ENCODE measurements at places on chromosomes 11 and 22.

GRCh38 chr11:73585834-73586575 is 11.9 kb downstream of the FAM168A start:
- no peak for DNase-seq

DNA sequence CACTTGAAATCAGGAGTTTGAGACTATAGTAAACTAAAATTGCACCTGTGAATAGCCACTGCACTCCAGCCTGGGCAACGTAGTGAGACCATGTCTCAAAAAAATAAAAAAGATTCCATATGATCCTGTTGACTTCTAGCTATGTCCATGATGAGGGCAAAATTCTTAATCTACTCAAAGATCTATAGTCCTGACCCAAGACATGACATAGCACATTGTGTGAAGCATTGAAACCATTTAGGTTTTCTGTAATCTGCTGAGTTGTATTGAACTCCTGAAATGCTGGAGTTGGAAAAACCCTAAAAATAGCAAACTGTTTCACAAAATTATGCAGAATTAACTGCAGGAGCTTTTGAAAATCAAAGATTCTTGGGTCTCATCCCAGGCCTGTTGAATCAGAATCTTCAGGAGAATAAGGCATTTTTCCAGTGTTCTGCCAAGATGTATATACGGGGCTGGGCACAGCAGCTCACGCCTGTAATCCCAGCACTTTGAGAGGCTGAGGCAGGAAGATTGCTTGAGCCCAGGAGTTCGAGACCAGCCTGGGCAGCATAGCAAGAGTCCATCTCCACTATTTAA is 29.8 kb upstream of the LDHA start:
- no peak for DNase-seq

DNA sequence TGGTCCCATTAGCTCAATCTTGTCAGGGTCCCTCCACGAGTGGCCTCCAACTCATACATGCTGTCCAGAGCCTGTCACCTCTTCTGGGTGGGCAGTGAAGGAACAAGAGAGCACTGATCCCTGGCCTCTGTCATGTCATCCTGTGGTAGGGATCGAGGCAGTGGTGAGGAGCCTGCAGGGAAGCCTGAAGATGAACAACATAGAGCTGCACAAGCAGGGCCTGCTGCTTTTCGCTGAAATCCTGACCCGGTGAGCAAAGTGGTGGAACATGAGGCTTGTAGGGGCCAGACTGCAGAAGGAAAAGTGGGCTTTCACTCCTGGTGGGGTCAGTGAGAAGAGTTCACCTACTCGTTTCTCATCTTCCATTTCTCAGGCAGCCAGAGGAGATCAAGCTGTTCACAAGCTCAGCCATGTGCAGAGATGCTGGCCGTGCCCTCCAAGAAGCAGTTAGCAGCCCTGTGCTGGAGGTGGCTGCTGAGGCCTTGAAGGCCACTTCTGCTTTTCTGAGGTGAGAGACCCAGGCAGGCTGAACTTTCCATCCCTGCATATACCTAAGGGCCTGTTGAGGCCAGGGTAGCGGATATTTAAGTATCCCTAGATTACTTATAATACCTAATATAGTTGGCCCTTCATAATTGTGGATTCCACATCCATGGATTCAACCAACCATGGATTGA is 32.9 kb downstream of the MEI1 start:
- DNase-seq = no peak

DNA sequence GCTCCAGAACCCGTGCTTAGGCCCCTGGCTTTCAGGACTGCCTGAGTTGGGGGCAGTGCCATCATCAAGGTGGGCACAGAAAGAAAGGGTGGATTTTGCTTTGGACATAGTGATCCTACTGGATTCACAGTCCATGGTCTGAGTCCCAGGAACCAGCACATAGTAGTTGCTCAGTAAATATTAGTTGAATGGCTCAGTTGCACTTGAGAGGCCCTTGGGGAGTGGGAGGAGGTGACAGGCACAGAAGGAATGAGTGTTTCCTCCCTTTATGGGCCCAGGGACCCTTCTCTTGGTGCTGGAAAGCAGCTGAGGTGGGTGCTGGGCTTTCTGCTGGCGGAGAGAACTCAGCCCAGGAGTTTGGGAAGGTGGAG is 16.6 kb downstream of the ARHGEF17 start:
- no peak for DNase-seq

DNA sequence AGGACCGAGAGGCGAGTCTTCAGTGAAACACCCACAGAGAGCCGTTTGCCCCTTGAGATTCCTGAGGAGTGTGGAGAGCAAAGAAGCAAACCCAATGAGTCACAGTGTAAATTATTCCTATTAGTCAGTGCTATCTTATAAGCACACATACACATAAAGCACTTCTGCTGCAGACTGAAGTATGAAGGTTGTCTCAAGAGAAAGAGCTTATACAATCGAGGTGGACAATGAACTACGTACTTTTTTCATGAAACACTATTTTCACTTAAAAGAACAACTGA is 37.3 kb downstream of the GALNT18 start:
- DNase-seq = no peak

GRCh38 chr22:28394513-28395110 is 285.0 kb downstream of the TTC28 start:
- DNase-seq = no peak

- no peak for DNase-seq
These were observed 46.2 kb downstream of the CSNK2A3 start for GRCh38 chr11:11306855-11307254.

DNA sequence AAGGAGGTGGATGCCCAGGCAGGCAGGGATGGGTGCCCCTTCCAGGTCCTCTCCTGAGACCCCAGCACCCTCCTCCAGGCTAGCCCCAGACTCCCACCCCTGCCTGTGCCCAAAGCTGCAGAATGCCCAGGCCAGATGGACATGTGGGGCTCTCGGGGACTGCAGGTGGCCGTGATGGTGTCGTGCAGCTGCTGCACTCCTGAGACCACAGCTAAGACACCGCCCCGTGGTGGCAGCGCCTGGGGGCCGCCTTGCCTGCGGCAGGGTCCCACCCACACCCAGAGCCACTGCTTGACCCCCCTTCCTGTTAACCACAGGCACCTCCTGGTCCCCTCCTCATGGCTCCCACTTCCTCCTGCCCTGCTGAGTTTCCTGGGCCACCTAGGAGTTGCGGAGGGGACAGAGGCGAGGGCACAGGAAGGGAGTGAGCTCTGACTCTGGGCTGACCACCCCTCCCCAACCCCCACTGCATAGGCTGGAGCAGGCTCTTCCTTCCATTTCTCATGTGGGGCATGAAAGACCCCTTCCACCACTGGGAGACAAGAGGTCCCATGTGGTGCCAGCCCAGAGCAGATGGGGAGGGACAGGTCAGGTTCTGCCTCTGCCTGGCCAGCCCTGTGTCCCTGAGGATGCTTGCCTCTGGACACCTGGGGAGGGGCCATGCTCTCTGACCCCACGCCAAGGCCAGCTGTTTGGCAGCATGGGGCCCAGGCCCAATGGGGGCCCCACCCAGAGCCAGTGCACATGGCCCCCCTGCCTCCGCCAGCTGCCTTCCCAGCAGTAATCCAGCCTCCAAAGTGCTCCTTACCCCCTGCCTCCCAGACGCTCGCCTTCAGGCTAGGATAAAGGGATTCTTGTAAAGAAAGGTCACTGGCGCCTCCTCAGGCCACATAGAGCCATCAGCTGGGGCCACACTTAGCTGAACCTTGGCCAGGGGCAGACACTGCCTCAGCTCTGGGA is 29.3 kb downstream of the OSBPL5 start:
- no peak for DNase-seq

DNA sequence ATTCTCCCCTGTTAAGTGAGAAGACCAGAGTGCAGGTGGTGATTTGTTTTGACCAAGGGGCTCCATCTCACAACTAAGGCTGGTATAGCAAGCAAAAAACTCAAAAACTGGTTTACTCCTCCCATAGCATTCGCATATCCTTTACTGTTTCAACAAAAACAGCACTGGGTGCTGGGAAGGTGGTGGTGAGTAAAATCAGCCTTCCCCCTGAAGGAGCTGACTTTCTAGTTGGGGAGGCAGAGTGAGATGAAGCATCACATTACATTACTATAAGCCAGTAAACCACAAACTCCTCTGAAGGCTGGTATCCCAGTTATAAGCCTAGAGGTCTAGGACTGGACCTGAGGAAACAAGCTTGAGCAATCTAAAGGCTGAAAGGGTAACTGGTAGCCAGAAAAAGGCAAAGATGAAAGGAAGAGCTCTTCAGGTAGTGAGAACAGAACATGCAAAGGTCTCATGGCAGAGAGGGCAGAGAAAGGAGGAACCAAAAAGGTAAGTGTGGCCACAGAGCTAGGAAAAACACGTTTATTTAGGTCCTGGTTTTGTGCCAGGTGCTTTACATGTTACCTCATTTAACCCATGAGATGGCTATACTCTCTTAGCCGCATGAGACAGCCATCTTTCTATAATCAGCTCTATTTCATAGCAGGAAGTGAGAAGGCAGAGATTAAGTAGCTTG is 22.3 kb downstream of the TMEM123 start:
- no peak for DNase-seq

DNA sequence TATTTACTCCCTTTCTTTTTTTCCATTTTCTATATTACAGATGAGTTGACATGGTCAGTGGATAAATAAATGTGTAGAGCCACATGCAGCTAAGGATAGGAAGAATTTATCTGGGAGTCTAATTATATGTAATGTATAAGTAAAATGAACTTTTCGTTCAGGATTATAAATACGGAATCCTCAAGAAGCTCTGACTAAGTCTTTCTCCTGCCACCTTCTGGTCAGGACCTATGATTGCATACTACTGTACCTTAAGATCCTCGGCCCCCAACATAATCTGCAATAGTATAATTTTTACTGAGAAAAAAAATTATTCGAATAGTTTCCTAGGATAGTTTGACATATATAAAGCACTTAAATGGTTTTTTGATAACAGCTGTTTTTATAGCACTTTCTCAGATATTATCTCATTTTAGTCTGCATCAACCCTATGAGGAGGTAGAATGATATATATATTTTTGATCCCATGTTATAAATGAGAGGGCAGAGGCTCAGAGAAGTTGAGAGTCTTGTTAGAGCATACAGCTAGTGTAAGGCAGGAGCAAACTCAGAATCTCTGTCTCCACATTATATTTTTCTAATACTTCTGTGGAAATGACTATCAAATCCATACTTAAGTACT is 36.1 kb downstream of the CCDC90B start:
- peak; percentile 42 for DNase-seq

DNA sequence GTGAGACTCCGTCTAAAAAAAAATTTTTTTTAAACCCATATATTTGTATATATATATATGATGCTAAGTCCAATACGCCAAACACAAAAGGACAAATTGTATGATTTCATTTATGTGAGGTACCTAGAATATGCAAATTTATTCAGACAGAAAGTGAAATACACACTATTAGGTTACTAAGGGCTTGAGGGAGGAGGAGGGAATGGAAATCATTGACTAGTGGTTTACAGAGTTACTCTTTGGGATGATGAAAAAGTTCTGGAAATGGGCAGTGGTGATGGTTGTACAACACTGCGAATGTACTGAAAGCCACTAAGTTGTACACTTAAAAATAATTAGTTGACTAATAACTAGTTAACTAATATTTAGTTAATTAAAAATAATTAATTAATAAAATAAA is 36.2 kb upstream of the FGF3 start:
- no peak for DNase-seq

GRCh38 chr22:41831383-41831782 is 1.5 kb upstream of the SREBF2 start:
- DNase-seq = no peak

GRCh38 chr11:102307727-102308038 is 9.6 kb upstream of the BIRC3 start:
- no peak for DNase-seq

- DNase-seq = peak; percentile 68
These were observed 16.2 kb downstream of the PIWIL3 start for GRCh38 chr22:24758164-24758799.

Measured in Caco-2 (cell line).